ENCODE measurements at places on chromosomes 4 and X. TPM values are rescaled to one million over a fixed set of nuclear protein-coding genes. Genes with fewer than 3 reads are reported as not detected.

FAM133A gene
- polyA plus RNA-seq, result 4.9 TPM

TMEM144 gene
- polyA plus RNA-seq, result 1.3 TPM

PF4V1 gene
- not detected for polyA plus RNA-seq

CCNG2 gene
- polyA plus RNA-seq, result 132 TPM

MAP3K15 gene
- polyA plus RNA-seq, result 0.48 TPM

CYBB gene
- polyA plus RNA-seq, result 0.40 TPM

RAI2 gene
- polyA plus RNA-seq, result 1.5 TPM

SEC24B gene
- polyA plus RNA-seq, result 16.8 TPM

All from neural cell (in vitro differentiated cells).